ENCODE measurements at places on chromosomes 7 and 10.

DNA sequence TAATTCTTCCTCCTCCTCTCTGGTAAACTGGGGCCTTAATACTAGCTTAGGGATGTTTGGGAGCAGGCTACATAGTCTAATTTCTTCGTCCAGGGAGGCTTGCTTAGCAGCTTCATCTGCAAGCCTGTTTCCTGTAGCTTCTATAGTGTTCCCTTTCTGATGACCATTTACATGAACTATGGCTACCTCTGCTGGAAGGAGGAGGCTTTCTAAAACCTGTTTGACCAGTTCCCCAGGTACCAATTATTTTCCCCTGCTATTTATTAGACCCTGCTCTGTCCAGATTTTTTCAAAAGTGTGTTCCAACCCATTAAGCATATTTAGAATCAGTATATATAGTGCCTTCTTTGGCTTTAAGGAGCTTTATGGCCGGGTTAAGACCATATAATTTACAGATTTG lies 38.8 kb upstream of the DNAH11 start:
- DNase-seq: no peak

DNA sequence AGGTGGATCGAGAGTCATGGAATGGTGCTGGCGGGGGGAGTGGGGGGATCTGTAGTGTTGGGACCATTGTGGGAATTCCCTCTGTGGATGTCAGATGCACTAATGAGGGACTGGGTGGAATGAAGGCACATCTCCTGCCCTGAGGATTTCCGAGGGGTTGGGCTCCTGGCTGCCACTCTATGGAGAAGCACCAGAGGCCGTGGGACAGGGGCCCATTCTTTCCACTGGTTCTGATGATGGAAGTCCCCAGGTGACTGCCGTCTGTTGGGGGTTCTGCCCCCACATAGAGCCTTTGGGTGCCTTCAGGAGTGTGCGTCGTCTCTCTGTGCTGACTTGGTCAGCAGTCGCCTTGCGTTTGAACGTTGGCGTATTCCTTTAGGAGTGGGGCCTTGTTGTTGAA lies 202.9 kb downstream of the GLRX3 start:
- no peak for DNase-seq

- DNase-seq: no peak
These were observed 592.6 kb downstream of the REEP3 start for GRCh38 chr10:64113792-64114191.

GRCh38 chr7:92645114-92646061 lies 55.2 kb upstream of the FAM133B start:
- DNase-seq: no peak

Measured in right renal pelvis (tissue), 4 donors.